CD4-positive, alpha-beta T cell treated with Interleukin-6 for 4 hours (primary cell): ENCODE measurements at places on chromosomes 7 and 10.

DNA sequence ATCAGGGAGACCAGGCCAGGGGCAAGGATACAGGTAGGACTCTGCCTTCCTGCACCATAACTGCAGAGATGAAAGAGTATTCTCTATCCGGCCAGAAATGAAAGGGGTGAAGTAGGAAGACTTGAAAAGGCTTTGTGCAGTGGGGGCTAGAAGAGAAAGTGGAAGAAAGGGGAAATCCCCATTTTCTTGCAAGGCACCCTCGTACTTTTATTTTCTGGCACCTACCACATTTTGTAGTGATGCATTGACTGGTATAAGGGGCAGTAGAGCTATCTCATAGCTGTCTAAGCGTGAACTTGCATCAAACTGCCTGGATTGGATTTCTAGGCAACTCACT, 752 bp upstream of the CAMK2G start:
- DNase-seq, result peak; percentile 47

DNA sequence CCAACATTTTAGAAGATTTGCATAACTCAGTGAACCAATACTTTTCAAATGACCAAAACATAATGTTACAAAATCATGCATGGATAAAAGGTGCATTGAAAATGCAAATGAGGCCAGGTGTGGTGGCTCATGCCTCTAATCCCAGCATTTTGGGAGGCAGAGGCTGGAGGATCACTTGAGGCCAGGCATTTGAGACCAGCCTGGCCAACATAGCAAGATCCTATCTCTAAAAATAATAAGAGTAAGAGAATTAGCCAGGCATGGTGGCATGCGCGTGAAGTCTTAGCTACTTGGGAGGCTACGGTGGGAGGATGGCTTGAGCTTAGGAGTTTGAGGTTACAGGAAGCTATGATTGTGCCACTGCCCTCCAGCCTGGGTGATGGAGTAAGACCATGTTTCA, 33.4 kb downstream of the SCD start:
- no peak for DNase-seq

DNA sequence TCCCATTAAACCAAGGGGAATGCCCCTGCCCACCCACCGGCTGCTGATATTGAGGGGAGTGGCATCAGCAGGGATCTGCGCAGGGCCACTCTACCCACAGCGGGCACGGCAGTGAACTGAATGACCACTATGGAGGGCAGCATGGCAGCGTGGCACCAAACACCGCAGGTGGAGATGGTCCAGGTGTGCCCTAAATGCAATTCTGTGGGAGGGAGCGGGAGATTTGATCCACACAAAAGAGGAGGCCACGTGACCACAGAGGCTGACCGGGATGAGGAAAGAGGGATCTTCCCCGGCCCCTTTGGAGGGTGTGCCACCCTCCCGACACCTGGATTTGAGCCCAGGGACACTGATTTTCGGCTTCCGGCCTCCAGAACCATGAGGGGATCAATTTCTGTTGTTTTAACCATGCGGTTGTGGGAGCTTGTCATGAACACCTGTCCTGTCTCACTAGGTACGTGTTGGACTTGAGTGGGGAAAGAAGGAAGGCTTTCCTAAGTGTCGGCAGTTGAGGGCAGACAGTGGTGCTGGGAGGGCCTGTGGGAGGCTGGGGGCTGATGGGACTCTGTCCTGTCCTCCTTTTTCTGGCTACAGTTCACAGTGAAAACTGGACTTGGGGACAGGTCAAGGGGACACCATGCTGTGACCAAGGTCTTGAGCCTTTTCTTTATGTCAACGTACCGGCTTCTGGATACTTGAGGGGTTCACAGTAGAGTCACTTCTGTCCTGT, 66.1 kb downstream of the CFAP46 start:
- no peak for DNase-seq

GRCh38 chr7:132345030-132345429, 231.2 kb downstream of the PLXNA4 start:
- DNase-seq, result no peak

DNA sequence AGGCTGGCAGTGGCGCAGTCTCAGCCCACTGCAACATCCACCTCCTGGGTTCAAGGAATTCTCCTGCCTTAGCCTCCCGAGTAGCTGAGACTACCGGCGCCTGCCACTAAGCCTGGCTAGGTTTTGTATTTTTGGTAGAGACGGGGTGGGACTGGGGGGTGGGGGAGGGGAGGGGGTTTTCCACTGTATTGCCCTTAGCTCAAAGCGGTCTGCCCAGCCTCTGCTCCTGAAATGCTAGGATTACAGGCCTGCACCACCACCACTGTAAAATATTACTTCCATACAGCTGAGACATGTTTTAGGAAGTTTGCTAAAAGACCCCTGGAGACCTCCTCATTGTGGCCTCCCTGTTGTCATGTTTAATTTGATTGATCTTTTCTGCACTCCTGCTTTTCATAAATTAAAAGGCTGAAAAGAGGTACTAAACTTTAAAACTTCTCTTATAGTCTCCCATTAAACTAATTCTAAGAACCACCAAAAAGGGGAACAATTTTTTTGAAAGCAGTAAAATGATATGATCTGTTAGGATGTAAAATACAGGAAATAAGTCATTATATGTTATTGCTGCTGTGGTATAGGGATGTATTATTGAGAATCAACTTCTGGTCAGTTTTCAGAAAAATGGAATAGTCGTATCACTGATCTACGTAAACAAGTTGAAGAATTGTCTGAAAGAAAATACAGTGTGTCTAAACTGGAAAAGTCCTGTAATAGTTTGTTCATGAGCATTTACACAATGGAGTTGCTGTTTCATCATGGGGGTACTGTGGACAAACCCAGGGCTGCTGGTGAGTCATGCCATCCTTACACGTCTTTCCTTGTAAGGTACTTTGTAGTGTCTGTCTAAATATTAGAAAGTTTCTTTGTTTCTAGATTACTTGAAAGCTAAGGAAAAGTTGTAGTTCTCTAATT, 72.9 kb upstream of the TMEM248 start:
- DNase-seq, result no peak

DNA sequence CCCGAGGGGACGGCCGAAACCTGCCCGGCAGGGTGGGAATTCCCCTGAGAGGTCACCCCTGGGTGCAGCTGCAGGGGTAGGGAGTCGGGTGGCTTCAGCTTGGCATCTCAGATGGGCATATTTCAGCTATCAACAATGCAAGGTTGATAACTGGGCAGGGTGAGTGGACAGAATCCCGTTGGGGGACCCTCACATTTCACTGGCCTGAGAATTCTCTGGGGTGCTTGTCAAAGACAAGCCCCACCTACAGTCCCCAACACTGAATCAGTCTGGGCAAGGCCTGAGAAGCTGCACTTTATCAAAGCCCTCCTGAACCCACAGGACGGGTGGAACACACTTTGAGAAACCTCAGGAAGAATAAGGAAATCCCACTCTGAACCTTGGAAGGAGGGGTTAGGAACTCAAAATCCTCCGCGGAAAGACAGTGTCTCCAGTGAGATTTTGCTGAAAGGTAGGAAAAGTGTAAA, 3.1 kb downstream of the RGS10 start:
- no peak for DNase-seq

DNA sequence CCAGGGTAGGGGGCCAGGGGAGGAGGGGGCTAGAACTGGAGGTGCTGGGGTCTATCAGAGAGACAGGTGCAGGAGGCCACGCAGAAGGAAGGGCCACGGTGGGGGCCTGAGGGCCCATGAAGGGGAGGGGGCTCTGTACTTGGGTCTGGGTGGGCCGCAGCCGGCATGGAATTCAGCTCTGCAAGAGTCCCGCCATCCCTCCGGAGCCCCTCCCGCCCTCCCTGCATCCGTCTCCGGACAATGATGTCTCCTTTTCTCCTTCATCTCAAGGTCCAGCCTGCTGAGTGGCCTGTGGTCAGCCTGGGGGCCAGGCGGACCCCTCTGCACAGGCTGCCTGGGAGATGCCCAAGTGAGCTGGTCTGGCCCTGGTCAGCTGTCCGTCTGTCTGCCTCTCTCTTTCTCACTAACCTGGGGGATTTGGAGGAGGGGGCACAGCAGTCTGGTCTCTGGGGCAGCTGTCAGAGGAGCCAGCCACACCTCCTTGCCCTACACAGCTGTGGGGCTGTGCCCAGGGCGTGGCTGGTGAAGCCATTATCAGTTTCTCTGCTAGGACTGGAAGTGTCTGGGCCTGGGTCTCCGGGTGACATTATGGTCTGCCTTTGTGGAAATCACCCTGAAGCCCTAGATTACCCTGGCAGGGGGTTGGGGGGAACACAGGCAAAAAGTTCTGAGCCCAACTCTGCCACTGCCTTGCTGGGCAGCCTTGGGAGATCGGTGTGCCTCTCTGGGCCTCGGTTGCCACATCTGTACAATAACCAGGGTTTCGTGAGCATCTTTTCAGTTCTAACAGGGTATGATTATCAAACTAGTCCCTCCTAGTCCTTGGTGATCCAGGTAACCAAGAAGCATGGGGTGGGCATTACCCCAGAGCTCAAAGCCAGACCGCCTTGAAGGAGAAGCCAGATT, 19.0 kb upstream of the HSPB1 start:
- no peak for DNase-seq

GRCh38 chr10:111706331-111706730, 477.2 kb downstream of the GPAM start:
- no peak for DNase-seq

GRCh38 chr10:113476191-113476590, 76.7 kb upstream of the HABP2 start:
- DNase-seq, result no peak

DNA sequence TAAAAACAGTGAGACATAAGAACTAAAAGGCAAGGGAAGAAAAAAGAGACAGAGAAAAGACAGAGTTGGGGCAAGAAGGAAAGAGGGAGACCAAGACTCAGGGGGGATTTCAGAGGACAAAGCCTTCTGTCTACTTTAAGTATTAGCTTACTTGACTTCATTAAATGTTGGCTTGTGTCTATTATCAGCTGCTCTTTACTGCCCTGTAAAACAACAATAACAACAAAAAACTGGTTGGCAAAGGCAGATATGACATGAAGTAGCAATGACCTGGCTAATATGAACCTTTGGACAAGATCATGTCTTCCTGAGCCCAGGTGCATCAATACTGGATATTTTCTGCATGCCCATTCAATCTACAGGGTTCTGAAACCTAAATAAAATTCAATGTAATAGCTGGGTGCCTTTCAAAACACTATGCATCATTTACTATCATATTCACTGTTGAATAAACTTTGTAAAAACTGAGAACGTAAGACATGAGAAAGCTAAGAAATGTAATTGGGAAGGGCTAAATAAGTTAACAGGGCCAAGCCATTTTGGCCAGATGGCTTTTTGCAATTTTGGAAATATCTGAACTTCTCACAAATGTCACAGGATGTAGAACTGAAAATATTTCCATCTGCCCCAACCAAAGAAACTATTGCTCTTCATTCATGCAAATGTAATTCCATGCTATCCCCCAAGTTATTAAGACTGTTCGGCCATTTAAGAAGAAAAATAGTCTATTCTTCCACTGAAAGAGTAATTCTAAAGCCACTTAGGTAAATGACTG, 49.4 kb downstream of the LRRN3 start:
- DNase-seq, result no peak

DNA sequence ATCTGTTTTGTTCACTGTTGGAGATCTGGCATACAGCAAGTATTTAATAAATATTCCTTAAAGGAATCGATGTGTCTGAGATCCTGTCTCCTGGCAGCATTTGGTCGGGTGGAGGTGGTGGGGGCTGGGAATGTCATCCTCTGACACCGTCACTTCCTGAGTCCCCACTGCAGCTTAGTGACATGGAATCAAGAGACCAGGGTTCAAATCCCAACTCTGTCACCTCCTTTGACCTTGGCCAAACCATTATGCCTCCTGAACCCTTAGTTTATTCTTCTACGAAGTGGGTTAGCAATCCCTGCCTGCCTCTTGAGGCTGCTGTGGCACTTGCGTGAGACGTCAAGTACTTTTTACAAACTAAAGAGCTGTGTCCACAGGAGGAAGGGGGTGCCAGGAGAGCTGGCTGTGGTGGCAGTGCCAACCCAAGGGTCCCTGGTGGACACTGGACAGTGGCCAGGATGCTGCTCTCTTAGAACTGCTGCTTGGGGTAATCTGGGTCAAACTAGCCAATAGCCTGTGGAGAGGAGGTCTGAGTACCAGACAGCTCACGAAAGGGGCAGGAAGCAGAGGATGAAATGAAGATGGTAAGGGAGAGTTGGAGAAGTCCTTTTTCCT, 8.0 kb upstream of the ZMIZ1 start:
- DNase-seq, result no peak

DNA sequence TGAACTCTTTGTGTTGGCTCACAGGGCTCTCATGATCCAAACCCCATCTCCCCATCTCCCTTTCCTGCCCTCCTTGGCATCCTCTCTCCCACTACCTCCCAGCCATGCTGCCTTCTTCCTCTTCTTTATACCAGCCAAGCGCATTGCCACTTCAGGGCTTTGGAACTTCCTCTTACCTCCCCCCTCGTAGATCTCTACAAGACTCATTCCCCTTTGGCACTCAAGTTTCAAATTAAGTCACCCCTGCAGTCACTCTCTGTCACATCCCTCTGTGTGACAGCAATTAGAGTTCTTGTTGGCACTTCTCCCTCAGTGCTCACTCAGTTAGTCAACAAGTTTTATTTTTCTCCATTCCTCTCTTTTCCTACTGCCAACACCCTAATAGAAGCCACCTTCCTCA, 20.8 kb upstream of the NRP1 start:
- DNase-seq, result no peak

DNA sequence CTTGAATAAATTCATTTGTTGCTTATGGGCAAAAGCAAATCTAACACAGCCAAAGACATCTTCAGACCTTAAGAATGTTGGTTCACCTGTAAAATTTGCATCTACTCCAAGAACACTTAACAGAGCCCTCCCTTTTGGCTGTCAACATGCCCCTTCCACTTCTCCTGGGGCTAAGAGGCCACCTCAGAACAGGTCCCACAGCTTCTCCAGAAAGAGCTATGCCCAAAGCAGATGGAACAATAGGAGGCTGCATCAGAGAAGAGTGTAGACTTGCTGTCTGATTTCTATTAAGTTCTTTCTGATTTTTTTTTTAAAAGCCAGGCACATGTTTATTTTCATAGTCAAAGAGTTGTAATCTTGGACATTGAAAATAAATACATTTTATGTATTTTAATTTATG, 26.1 kb upstream of the TRIL start:
- DNase-seq, result no peak
